ENCODE measurements at places on chromosomes 1 and 21. TPM values are rescaled to one million over a fixed set of nuclear protein-coding genes. Genes with fewer than 3 reads are reported as not detected.

CDA gene
- total RNA-seq = 6.5 TPM

POU3F1 gene
- total RNA-seq = 5.8 TPM

RNU1-4 gene
- 2,051 TPM for total RNA-seq

PRKAA2 gene
- total RNA-seq = 4.0 TPM

SERPINC1 gene
- total RNA-seq = not detected

PDC gene
- not detected for total RNA-seq

DNA sequence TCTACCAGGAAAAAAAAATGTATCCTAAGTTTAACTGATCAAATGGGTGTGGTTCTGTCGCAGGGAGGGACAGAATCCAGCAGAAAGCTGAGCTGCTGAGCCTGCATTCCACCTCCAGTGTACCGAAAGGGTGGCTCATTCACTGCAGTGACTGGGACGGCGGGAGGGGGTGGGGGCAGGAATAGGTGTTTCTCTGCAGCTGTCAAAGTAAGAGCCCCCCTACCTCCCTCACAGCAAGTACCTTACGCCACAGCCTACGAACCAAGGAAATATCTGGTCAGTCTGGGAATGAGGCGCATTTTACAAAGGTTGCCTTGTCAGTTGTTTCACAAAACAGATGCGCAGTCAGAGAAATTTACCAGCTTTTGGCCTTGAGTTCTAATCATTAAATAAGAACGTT lies 1.7 kb downstream of the S100B start:
- peak; percentile 57 for DNase-seq

GRCh38 chr1:166675213-166675612 lies 164.1 kb upstream of the POGK start:
- DNase-seq = no peak

GRCh38 chr1:55131218-55131617 lies 83.9 kb downstream of the USP24 start:
- no peak for DNase-seq

DNA sequence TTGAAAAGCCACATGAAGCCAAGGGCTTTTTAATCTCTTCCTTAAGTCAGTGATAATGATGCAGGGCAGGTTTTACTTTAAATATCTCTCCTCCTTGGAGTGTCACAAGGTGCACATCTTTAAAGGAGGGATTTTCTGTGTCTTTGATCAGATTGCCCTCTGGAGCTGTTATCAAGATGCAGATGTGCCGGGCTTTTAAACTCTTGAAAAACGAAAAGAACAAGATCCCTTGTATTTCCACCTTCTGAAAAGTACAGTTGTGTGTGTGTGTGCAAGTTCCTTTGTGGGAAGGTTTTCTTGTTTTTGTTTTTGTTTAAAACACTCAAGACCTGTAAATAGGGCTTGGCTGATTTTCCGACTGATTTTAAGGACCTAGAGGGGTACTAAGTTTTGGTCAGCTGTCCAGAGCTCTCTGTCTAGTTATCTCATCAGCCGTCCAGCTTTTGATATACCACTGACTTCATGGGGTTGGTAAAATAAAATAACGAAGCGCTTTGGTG lies 1.6 kb downstream of the MARK1 start:
- no peak for DNase-seq

DNA sequence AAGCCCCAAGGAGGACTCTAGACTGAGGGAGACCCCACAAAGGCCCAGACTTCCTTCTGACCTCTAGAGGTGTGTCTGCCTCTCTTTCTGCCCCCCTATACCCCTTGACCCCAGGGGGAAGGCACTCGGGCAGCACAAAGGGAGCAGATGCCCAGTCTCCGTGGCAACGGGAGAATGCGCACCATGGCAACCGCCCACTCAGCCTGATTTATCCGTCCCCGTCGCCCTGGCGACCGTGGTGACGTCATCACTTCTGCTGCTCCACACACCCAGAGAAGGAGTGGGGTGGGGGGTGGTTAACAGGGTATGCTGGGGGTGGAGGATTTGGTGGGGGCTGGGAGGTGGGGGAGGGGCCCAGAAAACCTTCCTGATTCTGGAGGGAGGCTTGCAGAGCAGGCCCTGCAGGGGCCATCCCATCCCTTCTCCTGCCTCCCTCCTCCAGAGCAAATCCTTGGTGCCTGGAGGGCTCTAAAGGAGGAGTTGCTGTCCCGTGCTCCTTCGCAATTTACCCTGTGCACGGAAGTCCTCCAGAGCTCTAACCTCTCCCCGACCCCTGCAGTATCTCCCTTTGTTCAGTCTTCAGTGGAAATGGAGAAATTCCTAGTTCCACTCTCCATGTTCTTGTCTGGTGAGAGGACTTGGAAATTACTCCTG lies 6.3 kb downstream of the CELF3 start:
- DNase-seq = peak; percentile 63

DNA sequence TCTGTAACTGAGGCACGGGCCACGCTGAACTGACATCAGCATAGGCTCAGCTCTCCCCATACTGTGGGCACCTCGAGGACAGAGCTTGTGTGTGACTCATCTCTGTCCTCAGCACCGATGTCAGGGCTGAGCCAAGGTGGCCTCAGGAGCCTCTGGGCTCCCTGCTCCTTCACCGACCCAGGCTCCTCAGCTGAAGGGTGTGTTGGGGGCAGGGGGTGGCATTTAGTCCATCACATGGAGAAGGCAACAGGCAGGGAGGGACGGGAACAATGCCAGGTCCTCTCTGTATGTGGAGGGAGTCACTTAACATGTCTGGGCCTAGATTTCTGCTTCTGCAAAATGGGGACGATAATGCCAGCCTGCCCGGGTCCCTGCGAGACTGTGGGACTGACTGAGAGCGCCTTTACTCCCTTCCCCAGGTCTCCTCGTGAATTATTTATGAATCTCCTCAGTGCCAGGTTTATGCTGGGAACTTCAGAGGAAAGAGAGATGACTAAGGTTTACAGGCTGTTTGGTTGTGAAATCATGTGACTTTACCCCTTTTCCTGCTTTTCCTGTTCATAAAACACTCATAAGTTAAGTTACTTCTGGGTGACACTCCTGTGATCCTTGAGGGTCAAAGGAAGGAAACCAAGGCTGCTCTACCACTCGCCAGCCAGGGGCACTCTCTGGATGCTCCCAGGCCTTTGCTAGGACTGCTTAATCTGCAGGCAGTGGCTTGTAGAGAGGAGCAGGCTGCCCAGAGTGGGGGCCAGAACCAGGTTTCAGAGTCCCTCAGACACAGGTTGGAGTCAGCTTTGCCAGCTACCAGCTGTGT lies 16.2 kb downstream of the TTC39A start:
- no peak for DNase-seq

GRCh38 chr1:175134500-175134899 lies 58.1 kb downstream of the KIAA0040 start:
- no peak for DNase-seq

GRCh38 chr1:58395355-58395754 lies 151.2 kb downstream of the OMA1 start:
- DNase-seq = peak; percentile 36

DNA sequence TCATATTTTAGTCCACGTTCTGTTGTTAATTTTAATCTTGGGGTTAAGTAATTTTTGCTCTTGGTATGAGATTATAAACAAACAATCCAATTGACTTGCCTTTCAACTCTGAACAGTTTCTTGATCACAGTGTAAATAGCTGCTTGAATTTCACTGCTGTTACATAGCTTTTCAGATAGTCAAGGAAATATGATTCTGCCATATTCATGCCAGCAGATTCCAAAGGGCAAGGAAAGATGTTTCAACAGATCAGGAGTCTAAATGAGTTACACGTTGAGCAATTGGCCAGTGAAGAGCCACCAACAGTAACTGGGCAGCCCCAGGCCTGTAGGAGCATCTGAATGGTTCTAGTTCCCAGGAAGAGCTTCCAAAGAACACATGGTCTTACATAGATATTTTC lies 93.6 kb downstream of the LEPR start:
- DNase-seq = no peak

- DNase-seq = no peak
These were observed 3.2 kb upstream of the GSTM2 start for GRCh38 chr1:109664671-109665070.

DNA sequence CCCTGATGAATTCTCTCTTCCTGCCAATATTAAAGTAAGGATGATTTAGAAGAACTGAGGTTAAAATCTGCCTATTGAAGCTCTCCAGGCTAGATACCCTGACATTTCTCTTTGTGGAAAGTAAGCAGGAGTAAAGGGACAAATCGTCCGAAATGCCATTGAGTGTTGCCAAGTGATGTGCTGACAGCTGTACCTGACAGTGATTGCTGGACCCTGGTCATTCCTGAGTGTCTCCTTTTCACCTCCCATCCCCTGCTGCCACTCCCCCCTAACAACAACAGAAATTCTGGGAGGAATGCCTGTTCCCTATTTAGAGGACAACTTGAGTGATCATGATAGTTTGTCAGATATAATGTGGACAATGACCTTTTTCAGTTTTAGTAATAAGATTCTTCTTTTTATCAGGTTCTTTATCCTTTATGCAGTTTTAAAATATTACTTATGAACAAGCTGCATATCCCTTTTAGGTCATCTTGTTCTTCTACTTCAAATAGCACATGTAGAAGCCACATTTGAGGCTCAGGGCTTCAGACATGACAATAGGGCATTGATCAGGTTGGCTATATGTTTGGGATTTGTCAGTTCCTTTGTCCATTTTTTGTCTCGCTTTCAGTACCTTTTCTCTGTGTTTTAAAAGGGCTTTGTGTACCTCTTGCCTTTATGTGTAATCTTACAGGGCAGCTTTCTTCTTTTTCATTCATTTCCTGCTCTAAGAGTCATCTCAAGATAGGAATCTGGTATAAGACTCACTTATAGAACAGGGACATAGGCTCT lies 56.0 kb downstream of the ITSN1 start:
- DNase-seq = no peak

DNA sequence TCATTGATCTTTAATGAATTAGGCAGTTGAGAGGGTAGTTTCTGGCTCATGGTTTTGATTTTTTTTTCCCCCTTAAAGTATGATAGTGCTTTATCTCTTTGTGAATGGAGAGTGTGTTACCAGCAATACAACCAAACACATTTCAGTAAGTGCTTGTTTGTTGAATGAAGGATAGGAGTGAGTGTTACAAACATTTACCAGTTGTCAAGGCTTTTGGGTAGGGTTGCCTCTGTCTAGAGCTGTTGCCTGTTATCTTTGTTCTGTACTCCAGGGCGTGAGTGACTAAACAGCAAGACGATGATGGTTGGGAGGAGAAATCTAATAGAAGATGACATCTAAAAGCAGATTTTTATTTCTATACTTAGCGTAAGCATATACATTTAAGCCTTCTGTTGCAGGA lies 21.5 kb downstream of the MAP3K7CL start:
- no peak for DNase-seq

- no peak for DNase-seq
These were observed 650.1 kb downstream of the NPHP4 start for GRCh38 chr1:5342172-5342571.

- DNase-seq = no peak
These were observed 38.4 kb upstream of the FGGY start for GRCh38 chr1:59258412-59259032.

GRCh38 chr21:38505654-38506523 lies 7.6 kb upstream of the ERG start:
- peak; percentile 53 for DNase-seq

DNA sequence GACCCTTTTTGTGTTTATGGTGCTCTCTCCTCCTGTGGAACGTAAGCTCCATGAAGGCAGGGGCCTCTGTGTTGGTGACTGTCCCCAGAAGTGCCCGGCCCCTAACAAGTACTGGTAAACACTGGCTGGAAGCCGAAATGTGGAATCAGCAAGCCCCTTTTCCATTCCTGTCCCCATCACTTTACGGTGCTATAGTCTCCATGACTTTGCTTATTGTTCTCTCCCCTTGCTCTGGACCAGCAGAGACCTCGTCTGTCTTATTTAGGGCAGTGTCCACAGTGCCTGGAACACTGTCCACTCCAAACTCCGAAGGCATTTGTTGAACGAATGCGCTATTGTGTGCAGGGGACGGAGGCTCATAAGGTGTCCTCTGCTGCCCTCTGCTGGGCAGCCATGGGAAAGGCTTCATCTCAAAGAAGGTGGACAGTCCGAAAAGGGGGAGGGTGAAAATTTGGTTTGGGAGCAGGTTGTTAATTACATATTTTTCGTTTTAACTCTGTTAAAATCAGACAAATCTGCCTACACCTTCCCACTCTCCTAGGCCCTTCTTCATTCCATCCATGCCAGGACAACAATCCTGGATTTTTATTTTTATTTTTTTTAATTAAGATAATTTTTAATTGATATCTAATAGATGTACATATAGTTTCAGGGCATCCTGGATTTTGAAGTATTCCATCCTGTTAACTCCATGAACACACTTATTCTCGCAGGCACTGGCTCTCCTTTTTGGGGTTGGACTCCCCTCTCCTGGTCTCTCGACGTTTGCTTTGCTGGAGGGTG lies 115.6 kb downstream of the PGBD5 start:
- DNase-seq = peak; percentile 61

DNA sequence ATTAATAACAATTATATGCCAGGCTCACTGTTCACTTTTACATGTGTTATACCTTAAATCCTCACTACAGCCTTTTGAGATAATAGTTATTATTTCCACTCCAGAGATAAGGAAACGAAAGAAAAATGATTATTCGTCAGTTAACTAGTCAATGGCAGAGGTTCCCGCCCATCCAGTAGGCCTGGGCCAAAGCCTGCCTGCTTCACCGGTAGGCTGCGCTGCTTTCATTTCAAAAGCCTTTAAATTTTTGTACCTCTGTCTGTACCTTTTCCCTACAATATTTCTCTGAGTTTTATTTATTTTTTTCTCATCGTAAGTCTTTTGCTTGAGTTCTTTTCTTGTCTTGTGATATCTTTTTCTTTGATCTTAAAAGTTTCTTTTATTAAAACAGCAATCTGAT lies 3.6 kb downstream of the GPR52 start:
- DNase-seq = no peak

All from H9 (cell line).